Cardiac muscle cell (in vitro differentiated cells and primary cell): ENCODE measurements at places on chromosomes 3 and 15.

GRCh38 chr15:69634860-69635259, 182.2 kb downstream of the RPLP1 start:
- no peak for DNase-seq
- peaks cover 11% of the 10 kb centered on the region for H3K27me3 ChIP-seq
- no peak overlapping the region for H3K4me3 ChIP-seq
- H3K4me1 ChIP-seq: no peaks in the 10 kb centered on the region
- H3K27ac ChIP-seq: no peak overlapping the region

DNA sequence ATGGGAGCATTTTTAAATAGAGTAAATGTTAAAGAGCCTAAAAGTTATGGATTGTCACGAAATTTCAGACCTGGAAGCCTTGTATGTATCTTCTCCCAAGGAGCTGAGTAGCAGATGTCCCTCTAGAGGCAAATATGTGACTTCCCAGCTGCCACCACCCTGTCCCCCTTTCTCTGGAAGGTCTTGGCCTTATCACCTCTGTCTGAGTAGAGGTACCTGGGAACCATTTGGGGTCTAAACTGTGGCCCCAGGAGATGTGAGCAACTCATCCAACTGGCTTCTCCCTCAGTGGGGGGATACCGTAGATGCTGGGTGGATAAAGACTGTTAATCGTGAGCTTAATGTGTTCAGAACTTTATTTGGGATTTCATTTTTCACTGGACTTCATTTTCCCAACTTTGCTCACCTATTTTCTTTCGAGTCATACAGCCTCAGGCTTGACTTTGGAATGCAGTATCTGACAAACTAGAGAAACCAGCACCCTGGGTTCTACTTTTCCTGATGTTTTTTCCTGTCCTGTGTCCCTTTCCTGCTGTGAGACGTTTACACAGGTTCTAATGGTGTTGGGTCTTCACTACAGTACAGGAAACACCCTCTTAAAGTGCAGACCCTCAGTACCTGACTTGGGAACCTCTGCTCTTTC, 53.3 kb upstream of the CCR4 start:
- H3K4me1 ChIP-seq: peaks cover 6% of the 10 kb centered on the region
- no peak overlapping the region for H3K4me3 ChIP-seq
- H3K36me3 ChIP-seq: no peaks in the 10 kb centered on the region
- DNase-seq: no peak
- no peaks in the 10 kb centered on the region for H3K27me3 ChIP-seq
- H3K27ac ChIP-seq: no peak overlapping the region

DNA sequence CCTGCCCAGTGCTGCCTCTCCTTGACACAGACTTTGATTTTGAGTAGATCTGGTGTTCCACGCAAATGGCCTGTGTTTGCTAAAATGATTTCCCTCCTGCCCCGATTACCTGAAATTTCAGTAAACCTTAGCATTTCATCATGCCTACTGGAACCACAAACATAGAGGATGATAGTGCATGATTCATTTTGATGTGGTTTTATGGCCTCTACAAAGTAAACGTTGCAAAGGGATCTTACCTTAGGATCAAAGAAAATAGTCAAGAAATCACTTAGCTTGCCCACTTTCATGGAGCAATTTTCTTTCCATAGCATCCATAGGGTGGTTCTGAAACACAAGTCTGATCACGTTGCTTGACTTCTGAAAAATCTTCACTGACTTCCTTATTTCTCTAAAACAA, 524.6 kb upstream of the ATP11B start:
- no peaks in the 10 kb centered on the region for H3K27me3 ChIP-seq
- no peaks in the 10 kb centered on the region for H3K4me1 ChIP-seq
- H3K36me3 ChIP-seq: no peaks in the 10 kb centered on the region
- H3K27ac ChIP-seq: no peak overlapping the region
- H3K4me3 ChIP-seq: no peak overlapping the region

GRCh38 chr3:82281205-82281604, 519.8 kb upstream of the GBE1 start:
- H3K36me3 ChIP-seq: no peaks in the 10 kb centered on the region
- no peak for DNase-seq
- H3K4me3 ChIP-seq: no peak overlapping the region
- H3K4me1 ChIP-seq: peaks cover under 1% of the 10 kb centered on the region
- H3K27ac ChIP-seq: no peak overlapping the region

DNA sequence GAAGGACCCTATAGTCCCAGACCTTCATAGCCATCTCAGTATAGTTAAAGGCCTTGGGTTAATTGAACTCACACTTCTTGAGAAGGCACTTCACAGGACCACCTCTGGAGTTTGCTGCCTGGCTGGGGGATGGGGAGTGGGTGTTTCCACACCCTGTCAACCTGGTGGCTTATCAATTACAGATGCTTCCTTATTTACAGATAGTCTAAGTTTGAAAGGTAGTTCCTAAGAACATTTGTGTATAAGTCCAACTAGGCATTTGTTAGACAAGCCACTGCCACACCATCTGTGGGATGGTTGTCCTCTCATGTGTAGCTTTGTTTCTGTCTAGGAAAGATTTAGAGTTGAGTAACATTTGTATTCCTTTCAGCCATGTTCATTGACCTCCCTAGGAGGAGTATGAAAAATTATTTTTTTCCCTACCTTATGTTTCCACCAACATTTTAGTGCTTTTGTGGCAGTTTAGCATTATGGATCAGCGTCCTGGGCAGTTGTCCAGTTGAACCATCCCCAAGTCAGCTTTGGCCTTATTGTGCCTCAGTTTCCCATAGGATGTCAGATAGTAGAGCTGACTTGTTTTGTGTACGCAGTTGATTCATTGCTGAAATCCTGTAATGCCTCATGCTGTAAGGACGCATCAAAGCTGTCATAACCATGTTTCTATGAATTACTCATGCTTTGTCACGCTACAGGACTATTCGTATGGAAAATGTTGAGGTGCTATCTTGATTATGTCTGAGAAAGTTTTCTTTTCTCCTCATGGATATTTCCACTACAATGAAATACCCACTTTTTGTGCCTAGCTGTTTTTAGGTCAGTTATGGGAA, 21.2 kb upstream of the SIAH2 start:
- no peaks in the 10 kb centered on the region for H3K36me3 ChIP-seq
- DNase-seq: no peak
- no peaks in the 10 kb centered on the region for H3K27me3 ChIP-seq
- H3K4me3 ChIP-seq: no peak overlapping the region

DNA sequence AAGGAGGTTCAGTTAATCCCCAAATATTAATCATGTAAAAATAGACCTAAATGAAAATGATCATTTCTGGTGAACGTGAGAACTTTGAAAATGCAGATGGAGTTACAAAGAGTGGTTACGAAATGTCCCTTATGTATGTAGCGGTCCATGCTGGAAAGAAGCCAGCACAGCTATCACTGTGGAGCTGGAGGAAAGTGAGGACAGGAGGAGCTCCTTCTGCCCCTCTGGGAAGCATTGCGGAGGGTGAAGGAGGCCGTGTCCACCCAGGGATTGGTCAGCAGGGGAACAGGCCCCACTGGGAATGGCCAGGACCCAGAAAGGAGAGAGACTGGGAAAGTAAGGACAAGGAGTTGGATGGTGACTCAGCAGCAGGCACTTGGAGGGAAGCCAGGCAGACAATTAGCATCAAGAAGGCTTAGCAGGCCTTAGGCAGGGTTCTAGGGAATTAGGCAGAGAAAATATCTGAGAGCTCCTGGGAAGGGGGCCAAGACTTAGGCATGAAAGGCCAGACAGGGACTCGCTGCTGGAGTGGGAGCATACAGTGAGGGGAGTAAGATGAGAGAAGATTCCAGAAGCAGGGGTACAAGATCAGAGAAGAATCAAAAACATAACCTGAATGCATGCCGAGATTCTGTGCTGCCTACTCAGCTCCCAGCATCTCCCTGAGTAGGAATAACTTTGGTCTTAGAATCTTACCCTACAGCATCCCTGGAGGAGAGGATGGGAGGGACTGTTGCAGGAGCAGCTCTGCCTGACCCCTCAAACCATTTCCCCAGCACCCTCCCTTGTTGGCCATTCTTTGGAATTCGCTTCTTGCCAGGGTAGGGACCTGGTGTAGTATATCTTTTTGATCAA, 171.0 kb upstream of the UMPS start:
- H3K27me3 ChIP-seq: no peaks in the 10 kb centered on the region
- no peak overlapping the region for H3K27ac ChIP-seq
- no peaks in the 10 kb centered on the region for H3K36me3 ChIP-seq
- no peak overlapping the region for H3K4me3 ChIP-seq
- H3K4me1 ChIP-seq: no peaks in the 10 kb centered on the region

DNA sequence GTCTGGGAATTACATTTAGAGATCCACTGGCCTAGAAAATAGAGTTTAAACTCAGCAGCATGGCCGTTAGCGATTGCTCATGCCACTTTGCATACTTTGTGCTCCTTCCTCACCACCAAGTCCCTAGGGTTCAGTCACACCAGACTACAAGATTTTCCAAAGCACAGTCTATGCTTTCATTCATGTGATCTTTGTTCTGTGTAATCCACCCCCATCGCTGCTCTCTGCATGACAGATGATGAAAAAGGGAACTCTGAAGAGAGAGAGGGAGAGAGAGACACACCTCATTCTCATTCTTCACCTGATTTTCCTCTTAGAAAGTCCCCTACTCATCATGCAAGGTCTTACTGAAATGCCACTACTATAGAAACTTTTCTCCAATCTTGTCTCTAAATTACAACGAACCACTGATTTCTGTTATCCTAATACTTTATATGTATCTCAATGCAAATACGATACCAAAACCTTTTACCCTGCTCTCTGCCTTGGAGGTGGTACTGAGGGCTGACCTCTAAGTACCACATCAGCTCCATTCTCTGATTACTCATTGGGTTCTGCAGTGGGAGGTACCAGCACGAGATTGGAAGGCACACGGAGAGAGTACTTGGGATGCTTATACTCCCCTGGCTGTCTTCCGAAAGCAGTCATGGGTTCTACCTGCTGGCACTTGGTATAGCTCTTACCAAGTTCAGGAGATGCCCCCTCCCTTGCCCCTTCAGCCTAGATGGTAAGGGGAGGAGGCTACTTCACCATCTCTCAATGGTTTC, 1.1 kb upstream of the PARP15 start:
- no peak for DNase-seq
- H3K27ac ChIP-seq: no peak overlapping the region
- H3K36me3 ChIP-seq: no peaks in the 10 kb centered on the region
- H3K4me1 ChIP-seq: peaks cover 4% of the 10 kb centered on the region

DNA sequence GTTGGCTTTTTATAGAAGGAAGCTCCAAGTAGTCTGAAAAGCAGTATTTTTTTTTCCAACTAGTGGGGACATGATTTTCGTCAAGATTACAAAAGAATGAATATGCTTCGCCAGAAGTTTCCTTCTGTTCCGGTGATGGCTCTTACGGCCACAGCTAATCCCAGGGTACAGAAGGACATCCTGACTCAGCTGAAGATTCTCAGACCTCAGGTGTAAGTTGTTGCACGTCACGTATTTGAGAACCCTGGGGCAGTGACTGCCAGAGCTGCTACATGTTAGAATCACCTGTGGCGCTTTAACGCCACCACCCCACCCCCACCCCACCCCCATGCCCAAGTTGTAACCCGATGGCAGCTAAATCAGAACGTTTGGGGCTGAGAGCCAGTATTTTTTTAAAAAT, 52.2 kb downstream of the BLM start:
- H3K4me3 ChIP-seq: no peak overlapping the region
- no peaks in the 10 kb centered on the region for H3K27me3 ChIP-seq
- H3K4me1 ChIP-seq: no peaks in the 10 kb centered on the region

DNA sequence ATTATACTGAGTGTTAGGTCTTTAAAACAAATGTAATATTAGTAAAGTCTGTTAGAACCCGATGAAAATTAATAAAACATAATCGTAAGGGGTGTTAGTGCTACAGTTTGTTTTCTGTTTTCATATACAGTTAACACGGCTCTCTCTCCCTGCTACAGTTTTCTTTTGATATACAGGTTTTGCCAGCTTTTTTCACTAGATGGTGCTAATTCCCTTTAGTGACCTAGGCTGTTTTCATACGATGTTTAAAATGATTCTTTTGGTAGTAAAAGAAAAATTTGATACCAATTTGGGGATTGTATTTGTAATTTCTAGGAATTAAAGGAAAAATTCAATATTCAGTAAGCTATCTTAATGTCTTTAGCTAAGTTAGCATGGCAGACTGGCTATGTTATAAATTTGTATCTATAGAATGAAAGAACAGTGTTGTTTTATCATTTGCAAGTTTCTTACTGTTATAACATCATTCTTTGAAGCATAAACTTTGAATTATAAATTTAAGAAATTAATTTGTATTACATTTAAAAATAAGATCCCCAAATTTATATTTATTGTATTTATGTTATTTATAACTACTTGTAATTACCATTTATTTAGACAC, 11.5 kb downstream of the APH1B start:
- DNase-seq: peak; percentile 54
- H3K4me3 ChIP-seq: no peak overlapping the region

DNA sequence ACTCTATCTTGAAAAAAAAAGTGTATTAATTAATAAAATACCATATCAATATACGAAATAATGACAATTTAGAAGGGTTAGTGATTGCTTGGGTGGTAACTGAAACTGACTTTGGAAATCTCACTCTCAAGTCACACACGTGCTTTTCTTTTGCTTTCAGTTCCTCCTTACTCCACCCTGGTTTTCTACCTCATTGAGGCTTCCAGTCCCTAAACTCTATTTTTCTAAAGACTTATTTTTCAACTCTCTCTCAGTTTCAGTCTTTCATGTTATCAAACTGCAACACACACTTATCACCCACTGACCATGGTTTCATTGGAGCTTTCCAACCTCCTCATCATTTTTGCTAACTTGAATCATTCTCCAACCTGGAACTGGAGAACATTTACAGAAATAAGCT, 23.5 kb downstream of the IL12A start:
- H3K4me1 ChIP-seq: no peaks in the 10 kb centered on the region
- no peaks in the 10 kb centered on the region for H3K27me3 ChIP-seq
- DNase-seq: no peak
- no peak overlapping the region for H3K4me3 ChIP-seq

DNA sequence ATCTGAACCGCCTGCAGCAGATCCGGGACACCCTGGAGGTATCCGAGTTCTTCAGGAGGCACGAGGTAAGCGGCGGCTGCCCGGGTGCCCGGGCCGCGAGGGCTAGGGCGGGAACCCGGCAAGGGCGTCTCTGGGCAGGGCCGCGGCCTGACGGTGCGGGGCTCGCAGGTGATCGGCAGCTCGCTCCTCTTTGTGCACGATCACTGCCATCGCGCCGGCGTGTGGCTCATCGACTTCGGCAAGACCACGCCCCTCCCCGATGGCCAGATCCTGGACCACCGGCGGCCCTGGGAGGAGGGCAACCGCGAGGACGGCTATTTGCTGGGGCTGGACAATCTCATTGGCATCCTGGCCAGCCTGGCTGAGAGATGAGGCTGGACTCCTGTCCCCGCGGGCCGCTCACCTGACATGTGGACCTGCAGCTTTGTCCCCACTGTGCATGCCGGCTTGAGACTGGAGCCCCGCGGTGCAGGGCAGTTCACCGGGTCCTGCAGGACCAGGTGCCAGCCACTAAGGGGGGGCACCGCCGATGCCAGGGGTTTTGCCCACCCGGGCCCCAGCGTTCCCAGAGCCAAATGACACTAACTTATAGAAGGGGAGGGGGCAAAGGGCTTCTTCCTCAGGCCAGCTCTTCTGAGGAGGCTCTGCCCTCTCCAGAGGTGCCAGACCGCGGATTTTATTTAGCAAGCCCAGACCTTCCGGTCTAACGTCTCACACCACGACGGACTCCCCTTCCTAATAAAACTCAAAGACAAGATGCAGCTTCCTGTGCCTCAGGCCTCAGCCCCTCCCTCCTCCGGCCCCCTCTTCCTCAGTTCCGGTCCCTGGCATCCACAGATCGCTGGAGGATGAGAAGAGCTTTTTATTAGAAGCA, 9.4 kb downstream of the ITPKA start:
- DNase-seq: no peak
- no peak overlapping the region for H3K27ac ChIP-seq
- H3K4me1 ChIP-seq: no peaks in the 10 kb centered on the region
- H3K36me3 ChIP-seq: no peaks in the 10 kb centered on the region
